Stimulated activated CD8-positive, alpha-beta memory T cell treated with anti-CD3 and anti-CD28 coated beads, Interleukin-4, amount 100 ng/mL, for 24 hours (primary cell): ENCODE measurements at places on chromosomes 5 and 9.

GRCh38 chr5:67437905-67438845, 241.6 kb upstream of the CD180 start:
- DNase-seq, result no peak

DNA sequence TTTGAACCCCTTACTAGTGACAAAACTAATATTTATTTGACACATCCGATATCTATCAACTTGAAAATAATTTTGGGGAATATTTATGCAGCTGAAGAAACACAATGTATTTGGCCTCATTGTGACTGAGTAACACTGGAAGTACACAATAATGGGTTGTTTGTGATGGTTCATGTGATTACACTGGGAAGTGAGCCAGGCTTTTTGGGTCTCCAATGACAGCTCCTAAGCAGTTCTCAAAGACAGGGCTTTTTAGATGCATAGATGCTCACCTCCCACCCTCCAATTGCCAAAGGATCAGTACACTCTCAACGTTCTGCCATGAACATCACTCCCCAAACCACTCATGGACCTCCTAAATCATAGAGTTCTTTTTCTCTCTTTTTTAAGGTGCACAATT, 170.0 kb downstream of the SLC24A2 start:
- no peak for DNase-seq

DNA sequence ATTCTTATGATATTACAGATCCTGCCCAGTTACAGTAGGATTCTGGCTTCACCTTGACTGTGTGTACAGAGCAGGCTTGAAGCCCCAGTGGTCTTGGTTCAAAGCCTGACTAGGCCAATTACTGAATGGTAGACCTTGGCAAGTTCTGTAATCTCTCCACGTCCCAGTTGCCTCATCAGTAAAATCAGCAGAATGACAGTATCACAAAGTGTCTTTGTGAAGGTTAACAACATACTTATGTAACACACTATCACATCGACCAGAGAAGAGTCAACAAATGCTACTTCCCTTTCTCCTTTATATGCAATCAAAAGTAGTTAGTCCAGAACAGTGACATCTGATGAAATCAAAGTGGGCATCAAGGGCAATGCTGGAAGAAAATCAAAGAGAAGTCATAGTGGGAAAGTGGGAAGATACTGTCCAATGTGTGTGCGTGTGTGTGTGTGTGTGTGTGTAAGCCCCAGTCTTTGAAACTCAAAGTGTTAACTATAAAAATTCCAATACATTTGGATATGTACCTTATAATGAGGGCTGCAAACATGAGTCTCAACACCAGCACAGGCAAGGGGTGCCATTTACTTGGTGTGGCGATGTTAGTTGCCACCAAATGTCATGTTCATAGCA, 93.5 kb upstream of the EGFLAM start:
- no peak for DNase-seq

GRCh38 chr5:65334077-65334476, 147.6 kb downstream of the ADAMTS6 start:
- no peak for DNase-seq

DNA sequence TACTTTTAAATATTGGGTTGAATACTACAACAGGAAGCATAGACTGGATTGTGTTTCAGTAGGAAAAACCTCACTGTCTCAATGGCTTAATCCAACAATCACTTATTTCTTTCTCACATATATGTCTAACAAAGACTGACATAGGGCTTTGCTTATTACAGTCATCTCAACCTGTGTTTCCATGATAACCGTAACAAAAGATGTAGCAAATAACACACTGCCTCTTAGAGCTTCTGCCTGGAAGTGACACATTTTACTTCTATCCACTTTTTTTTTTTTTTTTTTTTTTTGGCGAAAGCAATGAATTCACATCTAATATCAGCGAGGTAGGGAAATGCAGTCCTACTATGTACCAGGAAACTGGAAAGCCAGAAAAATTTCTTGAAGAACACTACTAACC, 204.9 kb upstream of the CDKN2B start:
- no peak for DNase-seq

DNA sequence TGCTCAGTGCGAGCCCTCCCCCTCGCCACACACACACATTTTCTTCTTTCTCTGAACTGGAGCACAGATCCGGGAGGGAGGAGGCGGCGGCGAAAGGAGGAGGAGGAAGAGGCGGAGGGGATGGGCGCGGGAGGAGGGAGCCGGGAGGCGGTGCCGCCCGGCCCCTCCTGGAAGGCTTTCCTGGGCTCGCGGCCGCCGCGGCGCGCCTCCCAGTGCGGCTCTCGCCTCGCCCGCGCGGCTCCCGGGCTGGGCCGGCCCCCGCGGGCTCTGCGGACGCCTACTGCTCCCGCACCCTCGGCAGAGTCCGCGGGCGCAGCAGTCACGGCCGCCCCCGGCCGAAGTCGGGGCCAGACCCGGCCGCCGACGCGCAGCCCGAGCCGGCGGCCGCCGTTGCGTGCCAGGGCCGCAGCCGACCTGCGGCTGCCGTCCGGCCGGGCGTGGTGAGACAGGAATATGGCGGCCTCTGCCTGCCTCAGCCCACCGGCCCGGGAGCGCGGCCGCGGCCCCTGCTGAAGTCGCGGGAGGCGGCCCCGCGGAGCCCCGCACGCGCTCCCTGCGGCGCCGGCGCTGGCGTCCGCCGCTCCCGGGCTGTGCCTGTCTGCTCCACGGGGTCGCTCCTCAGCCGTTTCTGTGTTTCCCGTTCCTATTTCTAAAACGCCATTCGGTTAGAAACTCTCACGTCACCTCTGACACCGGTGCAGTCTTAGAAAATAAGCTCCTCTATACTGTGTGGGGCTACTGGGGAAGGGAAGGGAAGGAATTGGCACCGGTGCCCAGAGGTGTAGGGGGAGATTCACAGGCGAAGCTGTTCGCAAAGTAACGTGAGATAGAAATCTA, 500 bp upstream of the GNAQ start:
- peak; percentile 60 for DNase-seq

DNA sequence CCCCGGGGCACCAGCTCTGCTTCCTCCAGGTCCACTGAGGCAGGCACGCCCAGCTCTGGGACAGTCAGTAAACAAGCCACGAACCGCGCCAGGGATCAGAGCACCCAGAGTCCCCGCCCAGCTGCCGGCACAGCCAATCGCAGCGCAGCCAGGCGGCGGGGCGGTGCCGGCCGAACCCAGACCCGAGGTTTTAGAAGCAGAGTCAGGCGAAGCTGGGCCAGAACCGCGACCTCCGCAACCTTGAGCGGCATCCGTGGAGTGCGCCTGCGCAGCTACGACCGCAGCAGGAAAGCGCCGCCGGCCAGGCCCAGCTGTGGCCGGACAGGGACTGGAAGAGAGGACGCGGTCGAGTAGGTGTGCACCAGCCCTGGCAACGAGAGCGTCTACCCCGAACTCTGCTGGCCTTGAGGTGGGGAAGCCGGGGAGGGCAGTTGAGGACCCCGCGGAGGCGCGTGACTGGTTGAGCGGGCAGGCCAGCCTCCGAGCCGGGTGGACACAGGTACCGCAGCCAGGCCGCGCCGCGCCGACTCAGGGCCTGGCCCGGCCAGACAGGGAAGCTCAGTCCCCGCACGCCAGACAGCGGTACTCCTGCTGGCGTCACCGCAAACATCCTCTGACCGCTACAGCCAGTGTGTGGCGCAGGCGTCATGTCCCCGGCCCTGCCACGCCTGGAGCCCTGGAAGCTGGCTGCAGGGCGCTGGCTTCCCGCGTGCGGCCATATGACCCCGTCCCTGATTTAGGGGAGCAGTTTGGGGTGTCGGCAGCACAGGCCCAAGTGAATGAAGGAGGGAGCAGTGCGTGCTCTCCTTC, at the start of gene CTSL:
Gene CTSL, plus strand, starts transcription at position 220 of the 810 bp plus-strand sequence. CDS start 1,485 bp downstream, outside the sequence.
- DNase-seq, result peak; percentile 6

- no peak for DNase-seq
Observed at GRCh38 chr5:142132916-142133315, 24.3 kb downstream of the NDFIP1 start.

- no peak for DNase-seq
Observed at GRCh38 chr5:133307275-133307674, 255.5 kb downstream of the HSPA4 start.
